Melanocyte of skin (primary cell): ENCODE measurements at places on chromosomes 6 and 20. TPM values are rescaled to one million over a fixed set of nuclear protein-coding genes. Genes with fewer than 3 reads are reported as not detected.

BANF2 gene
- not detected in 2 replicates for total RNA-seq

FBXO5 gene
- total RNA-seq, result 30.1 and 31.0 TPM in 2 replicates

RIPOR2 gene
- total RNA-seq, result 3.4 and 4.4 TPM in 2 replicates

DACT2 gene
- total RNA-seq, result not detected in 2 replicates

ANKRD66 gene
- total RNA-seq, result not detected in 2 replicates

BPI gene
- total RNA-seq, result not detected in 2 replicates

ACTL10 gene
- total RNA-seq, result 2.4 and 3.6 TPM in 2 replicates

OPRM1 gene
- not detected in 2 replicates for total RNA-seq

NHSL1 gene
- 97.4 and 156 TPM in 2 replicates for total RNA-seq

CDSN gene
- total RNA-seq, result under 0.01 TPM in 1 of 2 replicates, not detected in the other

TFAP2D gene
- not detected in 2 replicates for total RNA-seq

SEMG2 gene
- total RNA-seq, result not detected in 2 replicates

NMBR gene
- not detected in 2 replicates for total RNA-seq

TMEM244 gene
- not detected in 2 replicates for total RNA-seq

LTA gene
- not detected in 2 replicates for total RNA-seq

ENPP3 gene
- under 0.01 and 0.31 TPM in 2 replicates for total RNA-seq

PACRG gene
- not detected in 2 replicates for total RNA-seq

GLP1R gene
- not detected in 2 replicates for total RNA-seq

KATNA1 gene
- total RNA-seq, result 16.2 and 29.1 TPM in 2 replicates

C6orf58 gene
- under 0.01 and 0.46 TPM in 2 replicates for total RNA-seq

PKIG gene
- 16.0 and 19.6 TPM in 2 replicates for total RNA-seq
